ENCODE measurements at places on chromosomes 13 and 19.

GRCh38 chr13:29315847-29316246, 279.6 kb downstream of the SLC7A1 start:
- DNase-seq: no peak

GRCh38 chr13:40120781-40121180, 465.3 kb downstream of the COG6 start:
- DNase-seq: no peak

DNA sequence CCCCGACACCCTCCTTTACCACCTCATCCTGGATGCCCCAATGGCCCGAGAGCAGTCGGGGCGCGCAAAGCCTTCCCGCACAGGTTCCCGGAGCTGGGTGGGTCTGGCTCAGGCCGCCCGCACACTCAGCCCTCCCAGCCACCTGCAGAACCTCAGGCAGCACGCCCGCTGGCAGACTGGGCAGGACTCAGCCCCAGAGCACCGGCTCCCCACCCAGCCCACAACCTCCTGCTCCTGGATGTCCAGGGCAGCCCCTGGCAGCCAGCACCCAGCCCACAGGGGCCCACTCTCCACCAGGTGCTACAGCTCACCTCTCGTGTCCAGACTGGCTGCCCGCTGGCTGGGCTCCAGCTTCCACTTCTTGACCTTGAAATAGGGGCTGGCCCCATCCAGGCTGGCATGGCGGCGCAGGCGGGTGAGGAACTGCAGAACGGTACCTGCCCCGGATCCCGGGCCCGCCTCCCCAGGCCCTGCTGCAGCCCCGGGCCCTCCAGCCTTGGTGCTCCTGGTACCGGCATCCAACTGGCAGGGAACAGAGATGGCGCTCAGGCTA, 4.6 kb downstream of the CBARP start:
- no peak for DNase-seq

- no peak for DNase-seq
Measured at GRCh38 chr13:31072041-31072440, 89.7 kb downstream of the HSPH1 start.

- no peak for DNase-seq
Measured at GRCh38 chr13:44416744-44417143, 43.1 kb downstream of the SERP2 start.

GRCh38 chr13:100543872-100544602, 44.6 kb downstream of the GGACT start:
- no peak for DNase-seq

DNA sequence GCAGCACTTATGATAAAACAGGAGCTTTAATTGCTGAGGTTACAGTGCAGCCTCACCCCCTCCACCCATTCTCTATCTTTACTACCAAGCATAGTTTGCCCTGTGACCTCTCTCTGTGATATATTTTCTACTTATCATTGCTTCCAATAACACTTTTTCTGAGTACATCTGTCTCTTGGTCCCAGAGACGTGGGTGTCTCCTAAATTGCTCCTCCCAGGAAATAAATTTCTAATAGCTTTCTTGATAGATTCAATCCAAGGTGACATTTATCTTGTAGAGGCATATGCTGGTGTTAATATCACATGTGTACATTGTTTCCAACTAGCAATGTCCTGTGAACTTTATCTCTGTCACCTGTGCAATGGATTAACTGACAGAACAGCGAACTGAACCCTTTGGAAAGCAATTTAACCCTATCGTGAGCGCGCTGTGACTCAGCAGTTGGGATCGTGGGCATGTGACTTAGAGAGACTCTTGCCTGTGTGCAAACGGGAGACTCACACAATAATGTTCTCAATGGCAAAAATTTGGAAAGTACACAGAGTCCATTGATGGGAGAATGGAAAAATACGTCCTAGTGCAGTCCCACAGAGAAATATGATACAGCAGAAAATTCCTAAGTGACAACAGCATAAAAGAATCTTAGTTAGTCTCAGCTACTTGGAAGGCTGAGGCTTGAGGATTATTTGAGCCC, 7.0 kb upstream of the MAP2K2 start:
- DNase-seq: no peak

DNA sequence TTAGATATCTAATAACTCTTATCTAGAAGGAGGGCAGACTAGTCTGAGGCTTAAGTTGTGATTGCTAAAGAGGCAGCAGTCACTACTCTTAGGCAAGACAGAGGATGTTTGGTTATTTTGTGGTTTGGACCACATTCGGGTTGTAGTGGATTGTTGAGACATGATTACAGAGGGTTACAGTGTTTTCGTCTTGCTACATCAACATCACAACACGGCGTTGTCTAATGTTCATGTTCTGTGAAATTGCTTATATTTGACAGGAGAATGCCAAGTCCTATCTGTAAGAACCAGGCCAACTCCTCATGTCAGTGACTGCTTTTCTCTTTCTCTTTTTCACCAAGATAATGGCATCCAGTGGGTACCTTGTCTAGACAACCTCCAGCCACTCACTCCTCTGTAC, 16.8 kb upstream of the TM9SF2 start:
- no peak for DNase-seq

- DNase-seq: no peak
Measured at GRCh38 chr19:36041831-36042230, 9.2 kb upstream of the CLIP3 start.

- peak; percentile 73 for DNase-seq
Measured at GRCh38 chr19:40974633-40975037, 16.4 kb upstream of the CYP2B6 start.

DNA sequence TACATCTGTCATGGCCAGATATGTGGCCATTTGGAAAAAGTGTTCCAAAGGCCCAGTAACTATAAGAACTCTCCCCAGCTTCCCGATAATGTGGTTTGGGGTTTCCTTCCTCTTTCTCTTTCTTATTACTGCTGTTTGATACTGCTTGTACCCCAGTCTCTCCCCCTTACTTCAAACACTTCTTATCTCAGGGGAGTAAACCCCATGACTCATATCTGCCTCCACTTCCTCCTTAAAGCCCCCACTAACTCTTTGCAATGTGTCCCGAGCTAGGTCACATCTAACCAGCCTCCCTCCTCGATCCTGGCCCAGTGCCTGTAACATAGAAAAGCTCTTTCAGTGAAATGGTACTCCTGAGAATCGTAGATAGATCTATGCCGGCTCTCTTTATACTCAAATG, 82.4 kb upstream of the STARD13 start:
- DNase-seq: no peak

Data from GM13976 (cell line).